ENCODE measurements at places on chromosomes 2 and 18.

DNA sequence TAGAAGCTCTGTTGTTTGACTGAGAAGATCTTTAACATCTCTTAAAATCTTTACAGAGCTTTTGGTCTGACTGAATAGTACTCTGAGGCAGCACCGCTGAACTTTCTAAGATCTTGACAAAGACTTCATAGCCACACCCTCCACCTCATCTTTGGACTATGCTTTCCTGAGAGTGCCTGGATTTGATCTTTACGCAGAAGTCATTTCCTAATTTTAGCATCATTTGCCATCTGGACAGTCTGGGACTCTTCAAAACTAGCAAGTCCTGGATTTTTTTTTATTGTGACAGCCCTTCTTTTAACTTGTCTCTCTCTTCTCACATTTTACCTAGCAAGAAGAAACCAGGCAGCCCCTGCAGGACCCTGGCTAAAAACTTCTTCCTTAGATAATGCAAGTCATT lies 188.8 kb downstream of the CTIF start:
- DNase-seq = no peak

DNA sequence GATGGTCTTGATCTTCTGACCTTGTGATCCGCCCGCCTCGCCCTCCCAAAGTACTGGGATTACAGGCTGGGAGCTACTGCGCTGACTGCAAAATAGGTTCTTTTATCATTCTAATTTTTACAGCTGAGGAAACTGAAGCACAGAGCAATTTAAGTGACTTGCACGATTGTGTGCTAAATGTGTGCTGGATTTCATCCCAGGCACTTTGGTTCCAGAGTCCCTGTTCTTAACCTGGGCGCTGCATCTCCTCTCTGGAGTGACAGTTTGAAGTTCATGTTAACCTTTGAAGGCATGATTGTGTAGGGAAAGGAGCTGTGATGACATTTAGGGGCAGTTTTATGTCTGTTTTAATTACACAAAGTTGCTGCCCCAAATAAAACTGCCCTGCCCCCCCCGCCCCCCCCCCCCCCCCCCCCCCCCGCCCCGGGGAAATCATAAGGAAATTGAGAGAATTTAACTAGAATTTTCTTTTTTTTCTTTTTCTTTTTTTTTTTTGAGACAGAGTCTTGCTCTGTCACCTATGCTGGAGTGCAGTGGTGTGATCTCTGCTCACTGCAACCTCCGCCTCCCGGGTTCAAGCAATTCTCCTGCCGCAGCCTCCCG lies 5.6 kb downstream of the ACSL3 start:
- DNase-seq = no peak

- DNase-seq = no peak
Measured at GRCh38 chr2:27664154-27664574, 475 bp downstream of the SLC4A1AP start.

GRCh38 chr2:119004602-119005001 lies 62.6 kb downstream of the MARCO start:
- DNase-seq = no peak

DNA sequence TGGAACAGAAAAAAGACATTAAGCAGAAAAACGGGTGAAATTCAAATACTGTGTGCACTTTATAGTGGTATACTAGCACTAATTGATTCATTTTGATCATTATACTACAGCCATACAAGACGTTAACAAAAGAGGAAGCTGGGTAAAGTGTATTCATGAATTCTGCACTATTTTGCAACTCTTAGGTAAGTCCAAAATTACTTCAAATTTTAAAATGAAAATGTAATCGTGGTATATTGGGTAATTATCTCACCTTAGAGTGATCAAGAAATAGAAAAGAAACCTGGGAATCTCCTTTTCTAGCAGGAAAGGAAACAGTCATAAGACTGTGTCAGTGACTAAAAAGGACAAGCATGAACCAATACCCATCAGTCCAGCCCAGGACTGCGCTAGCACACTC lies 5.4 kb downstream of the TGFBRAP1 start:
- no peak for DNase-seq

- no peak for DNase-seq
Measured at GRCh38 chr2:11551569-11552259, 17.9 kb downstream of the GREB1 start.

DNA sequence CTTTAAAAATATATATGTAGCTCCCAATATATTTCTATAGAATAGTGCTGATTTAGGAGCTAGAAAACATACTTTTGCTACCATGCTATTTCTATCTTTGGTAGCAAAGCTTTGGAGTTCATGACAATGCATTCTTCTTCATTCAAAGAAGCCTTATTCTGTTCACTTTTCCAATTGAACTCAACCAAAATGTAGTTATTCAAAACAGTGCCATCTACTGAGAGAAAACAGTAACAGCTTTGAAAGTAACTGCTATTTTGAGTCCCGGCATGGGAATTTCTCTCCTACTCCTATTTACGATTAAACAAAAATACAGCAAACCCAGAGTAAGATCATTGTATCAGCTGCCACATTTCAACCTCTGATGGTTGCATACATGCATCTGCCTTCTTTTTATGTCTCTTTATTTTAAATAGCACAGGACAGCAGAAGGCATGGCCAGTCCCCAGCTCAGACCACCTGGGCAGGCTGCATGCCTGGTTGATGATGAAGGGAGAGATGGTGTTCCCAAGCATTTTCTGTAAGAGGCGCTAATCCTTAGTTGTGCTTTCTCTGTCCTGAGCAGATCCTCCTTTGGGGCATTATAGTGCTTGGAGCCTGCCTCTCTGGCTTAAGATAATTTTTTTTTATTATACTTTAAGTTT lies 69.7 kb upstream of the SULT1C3 start:
- DNase-seq = peak; percentile 65

GRCh38 chr2:88735853-88736252 lies 44.4 kb downstream of the RPIA start:
- DNase-seq = no peak

GRCh38 chr2:20625491-20626391 lies 25.2 kb downstream of the HS1BP3 start:
- DNase-seq = no peak

DNA sequence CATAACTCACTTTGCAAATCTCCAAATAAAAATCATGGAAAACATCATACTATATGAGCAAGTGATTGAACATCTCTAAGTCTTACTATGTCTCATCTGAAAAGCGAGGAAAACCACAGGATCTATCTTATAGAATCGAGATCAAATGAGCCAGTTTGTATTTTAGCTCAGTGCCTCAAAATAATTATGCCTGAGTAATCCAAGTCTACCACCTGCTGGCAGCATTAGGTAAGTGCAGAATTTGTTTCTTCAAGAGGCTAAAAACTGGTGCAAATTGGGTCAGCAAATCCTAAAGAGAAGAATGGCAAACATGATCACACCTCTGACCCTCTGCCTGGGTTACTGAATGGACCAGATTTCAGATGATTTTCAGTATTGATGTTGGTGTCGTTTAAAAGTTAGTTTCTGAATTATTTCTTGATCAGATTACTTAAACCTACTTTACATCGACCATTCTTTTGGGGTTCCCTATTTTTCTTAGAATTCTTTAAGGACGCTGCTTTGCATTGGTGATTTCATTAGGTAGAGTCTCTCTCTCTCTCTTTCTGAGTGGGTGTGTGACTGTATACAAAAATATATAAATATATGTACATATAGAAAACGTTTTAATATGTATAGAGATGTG lies 12.7 kb upstream of the FHOD3 start:
- DNase-seq = peak; percentile 91

DNA sequence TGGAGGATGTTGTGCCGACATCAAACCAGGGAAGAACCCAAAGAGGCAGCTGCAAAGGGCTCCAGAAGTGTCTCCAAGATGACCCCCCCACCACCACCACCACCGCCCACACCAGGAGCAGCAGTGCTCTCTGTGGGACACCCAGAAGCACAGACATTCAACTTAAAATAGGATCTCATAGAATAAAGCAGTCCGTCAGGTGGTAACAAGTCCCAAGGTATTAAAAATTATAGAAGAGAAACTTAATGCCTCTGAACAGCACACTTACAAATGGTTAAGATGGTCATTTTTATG lies 155.5 kb upstream of the ID2 start:
- no peak for DNase-seq

- no peak for DNase-seq
Measured at GRCh38 chr18:43863180-43863579, 585.9 kb upstream of the SYT4 start.

- DNase-seq = no peak
Measured at GRCh38 chr18:71105078-71105819, 816.4 kb downstream of the SOCS6 start.

DNA sequence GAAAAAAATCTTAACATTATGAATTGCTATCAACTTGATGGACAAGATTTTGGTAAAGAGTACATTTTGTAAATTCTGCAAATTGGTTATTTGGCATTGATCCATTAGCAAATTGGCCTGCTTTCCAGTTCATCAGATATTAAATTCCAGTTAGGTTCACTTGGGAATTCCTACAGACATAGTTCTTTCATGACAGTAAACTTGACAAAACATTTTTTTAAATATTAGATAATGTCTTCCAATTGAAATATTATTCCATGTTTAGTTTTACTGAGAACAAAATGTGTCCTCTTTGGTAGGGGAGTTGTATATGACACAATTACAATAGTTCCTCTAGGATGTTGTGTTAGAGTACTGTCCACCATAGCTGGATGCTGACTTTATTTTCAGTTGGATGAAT lies 141.9 kb downstream of the LCLAT1 start:
- no peak for DNase-seq

DNA sequence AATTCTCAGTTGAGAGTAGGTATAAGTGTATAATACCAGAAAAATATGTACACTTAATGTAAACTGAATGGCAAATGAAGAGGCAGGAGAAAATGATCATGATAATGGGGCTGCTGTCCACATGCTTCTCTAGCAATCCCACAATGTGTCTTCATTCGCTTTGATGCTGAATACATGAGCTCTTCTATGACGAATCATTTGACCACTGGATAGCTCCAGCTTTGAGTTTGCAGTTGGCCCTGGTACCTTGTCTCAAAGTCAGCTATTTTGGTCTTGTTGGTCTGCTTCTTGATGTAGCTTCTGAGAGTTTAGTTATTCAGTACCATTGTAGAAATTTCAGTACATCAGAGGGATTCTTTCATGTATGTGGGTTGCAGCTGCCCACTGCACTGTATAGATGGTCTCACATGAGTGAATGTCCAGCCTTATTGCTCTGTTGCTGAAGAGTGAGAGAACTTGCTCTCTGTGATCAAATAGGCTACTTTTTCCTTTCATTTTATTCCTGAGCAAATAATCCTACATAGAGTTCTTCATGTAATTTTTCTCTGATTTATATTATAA lies 105.1 kb downstream of the TTC27 start:
- DNase-seq = no peak

- DNase-seq = no peak
Measured at GRCh38 chr2:74043345-74044329, 58.9 kb downstream of the TET3 start.

- DNase-seq = no peak
Measured at GRCh38 chr18:4391859-4392258, 63.2 kb downstream of the DLGAP1 start.

- DNase-seq = peak; percentile 85
Measured at GRCh38 chr2:9139491-9140443, 66.8 kb upstream of the ASAP2 start.

DNA sequence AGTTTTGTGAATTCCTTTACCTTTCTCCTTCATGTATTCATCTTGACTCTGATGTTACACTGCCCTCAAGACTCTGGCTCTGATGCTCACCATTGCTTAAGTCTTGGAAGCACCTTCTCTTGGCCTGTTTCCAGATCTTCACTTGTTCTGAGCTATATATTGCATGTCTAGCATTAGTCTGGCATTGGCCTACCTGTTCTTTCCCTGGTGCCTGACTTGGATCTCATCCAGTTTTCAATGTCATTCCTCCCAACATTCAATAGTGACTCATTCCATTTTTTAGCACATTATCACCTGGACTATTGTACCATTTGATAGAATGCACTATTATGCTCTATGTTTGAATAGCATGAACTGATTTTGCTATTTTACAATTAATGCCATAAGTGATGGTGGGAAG lies 127.3 kb upstream of the NYAP2 start:
- DNase-seq = no peak

DNA sequence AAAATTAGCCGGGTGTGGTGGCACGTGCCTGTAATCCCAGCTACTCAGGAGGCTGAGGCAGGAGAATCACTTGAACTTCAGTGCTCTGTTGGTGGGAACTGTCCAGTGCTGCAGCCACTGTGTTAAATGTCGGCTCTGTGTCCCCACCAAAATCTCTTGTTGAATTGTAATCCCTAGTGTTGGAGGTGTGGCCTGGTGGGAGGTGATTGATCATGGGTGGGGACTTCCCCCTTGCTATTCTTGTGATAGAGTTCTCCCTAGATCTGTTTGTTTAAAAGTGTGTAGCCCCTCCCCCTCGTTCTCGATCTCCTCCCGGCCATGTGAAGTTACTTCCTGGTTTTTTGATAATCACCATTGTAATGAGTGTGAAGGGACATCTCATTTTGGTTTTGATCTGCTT lies 9.8 kb upstream of the RPL31 start:
- no peak for DNase-seq

DNA sequence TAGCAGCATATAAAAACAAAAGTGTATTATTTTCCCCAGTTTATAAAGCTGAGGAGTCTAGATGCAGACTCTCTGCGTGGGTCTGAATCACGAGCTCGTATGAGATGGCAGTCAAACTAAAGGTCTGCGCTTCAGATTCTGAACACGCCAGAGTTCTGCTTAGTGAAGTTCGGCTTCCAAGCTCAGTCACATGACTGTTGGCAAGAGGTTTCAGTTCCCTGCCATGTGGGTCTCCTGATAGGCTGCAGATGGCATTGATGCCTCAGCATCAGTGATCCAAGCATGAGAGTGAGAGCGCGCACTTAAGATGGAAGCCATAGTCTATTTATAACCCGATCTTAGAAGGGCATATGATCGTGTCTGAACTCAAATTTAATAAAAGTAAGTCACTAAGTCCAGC lies 242.8 kb upstream of the DOK6 start:
- no peak for DNase-seq

DNA sequence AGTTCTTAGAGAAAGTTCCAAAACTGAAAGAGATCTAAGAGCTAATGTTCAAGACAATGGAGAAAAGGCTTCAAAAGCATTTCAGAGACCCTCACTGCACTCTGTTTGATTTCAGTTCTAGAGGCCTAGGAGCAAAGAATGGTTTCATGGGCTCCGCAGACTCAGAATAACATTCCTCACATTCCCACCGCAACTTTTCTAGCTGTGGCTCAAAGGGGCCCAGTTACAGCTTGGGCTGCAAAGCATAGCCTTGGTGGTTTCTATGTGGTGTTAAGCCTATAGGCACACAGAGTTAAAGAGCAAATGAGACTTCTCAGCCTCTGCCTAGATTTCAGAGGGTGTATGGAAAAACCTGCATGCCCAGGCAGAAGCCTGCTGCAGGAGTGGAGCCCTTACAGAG lies 73.0 kb downstream of the FSIP2 start:
- no peak for DNase-seq

DNA sequence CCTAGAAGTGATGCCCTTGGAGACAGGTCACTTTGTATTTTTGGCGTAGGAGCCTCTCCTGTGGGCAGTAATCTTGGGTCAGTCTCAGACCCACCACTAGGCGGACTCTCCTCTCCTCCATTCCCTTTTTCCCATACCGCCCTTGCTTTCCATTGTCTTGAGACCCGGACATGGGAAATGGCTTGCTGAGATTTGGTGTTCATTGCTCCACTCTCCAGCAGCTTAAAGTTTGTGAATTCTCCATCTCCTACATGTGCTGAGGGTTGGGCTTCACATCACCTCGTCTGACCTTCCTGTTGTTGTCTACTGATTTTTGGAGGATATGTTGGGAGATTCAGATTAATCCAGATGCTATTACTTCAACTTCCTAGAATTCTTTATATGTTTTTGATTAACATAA lies 159.2 kb upstream of the RAB12 start:
- DNase-seq = no peak

- DNase-seq = no peak
Measured at GRCh38 chr2:156087875-156088274, 244.6 kb downstream of the NR4A2 start.

All from NCI-H1417 (cell line).